ENCODE measurements at places on chromosomes 4 and X. TPM values are rescaled to one million over a fixed set of nuclear protein-coding genes. Genes with fewer than 3 reads are reported as not detected.

- no peaks in the 10 kb centered on the region for H3K27me3 ChIP-seq
- DNase-seq: no peak
- H3K4me1 ChIP-seq: no peaks in the 10 kb centered on the region
- no peak overlapping the region for H3K27ac ChIP-seq
These were observed 588.0 kb downstream of the CCSER1 start for GRCh38 chr4:90715242-90715641.

- no peak overlapping the region for H3K27ac ChIP-seq
- no peak overlapping the region for H3K4me3 ChIP-seq
- H3K36me3 ChIP-seq: no peaks in the 10 kb centered on the region
- DNase-seq: no peak
- no peaks in the 10 kb centered on the region for H3K27me3 ChIP-seq
These were observed 14.0 kb upstream of the TAPT1 start for GRCh38 chr4:16240300-16240699.

- H3K27ac ChIP-seq: no peak overlapping the region
- no peaks in the 10 kb centered on the region for H3K27me3 ChIP-seq
- no peak for DNase-seq
- no peak overlapping the region for H3K4me3 ChIP-seq
These were observed 124.2 kb upstream of the RBPJ start for GRCh38 chr4:26196567-26196966.

- peaks cover 29% of the 10 kb centered on the region for H3K4me1 ChIP-seq
- peak overlapping the region; percentile 29 for H3K4me3 ChIP-seq
- H3K36me3 ChIP-seq: no peaks in the 10 kb centered on the region
- DNase-seq: peak; percentile 9
- H3K27me3 ChIP-seq: no peaks in the 10 kb centered on the region
These were observed 959 bp upstream of the REST start for GRCh38 chr4:56906489-56907393.

GRCh38 chr4:41212616-41213203 is 1.6 kb downstream of the APBB2 start:
- H3K36me3 ChIP-seq: no peaks in the 10 kb centered on the region
- peak overlapping the region; percentile 85 for H3K4me3 ChIP-seq
- H3K4me1 ChIP-seq: peaks cover 47% of the 10 kb centered on the region
- DNase-seq: peak; percentile 61
- H3K27me3 ChIP-seq: no peaks in the 10 kb centered on the region

- H3K4me3 ChIP-seq: no peak overlapping the region
- H3K27me3 ChIP-seq: no peaks in the 10 kb centered on the region
- no peaks in the 10 kb centered on the region for H3K4me1 ChIP-seq
These were observed 192.1 kb downstream of the IDS start for GRCh38 chrX:149312988-149313387.

DNA sequence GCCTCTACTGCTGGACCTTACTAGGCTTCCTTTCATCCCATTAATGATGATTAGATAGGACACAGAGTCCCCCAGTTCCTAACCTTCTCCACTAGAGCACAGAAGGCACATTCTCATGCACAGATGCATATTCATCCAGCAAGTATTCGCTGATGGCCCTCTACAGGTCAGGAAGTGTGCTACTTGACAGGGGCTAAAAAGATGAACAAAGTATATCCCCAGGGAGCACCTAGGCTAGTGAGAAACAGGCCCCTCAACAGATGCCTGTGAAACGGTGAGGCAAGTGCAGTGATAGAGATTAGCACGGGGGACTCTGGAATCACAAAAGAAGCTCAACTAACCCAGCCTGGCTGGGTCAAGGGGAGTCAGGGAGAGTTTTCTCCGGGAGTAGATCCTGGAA is 95.8 kb downstream of the MGST2 start:
- no peak for DNase-seq
- H3K4me3 ChIP-seq: no peak overlapping the region
- no peaks in the 10 kb centered on the region for H3K27me3 ChIP-seq
- H3K4me1 ChIP-seq: peaks cover 39% of the 10 kb centered on the region
- H3K36me3 ChIP-seq: no peaks in the 10 kb centered on the region
- no peak overlapping the region for H3K27ac ChIP-seq

DNA sequence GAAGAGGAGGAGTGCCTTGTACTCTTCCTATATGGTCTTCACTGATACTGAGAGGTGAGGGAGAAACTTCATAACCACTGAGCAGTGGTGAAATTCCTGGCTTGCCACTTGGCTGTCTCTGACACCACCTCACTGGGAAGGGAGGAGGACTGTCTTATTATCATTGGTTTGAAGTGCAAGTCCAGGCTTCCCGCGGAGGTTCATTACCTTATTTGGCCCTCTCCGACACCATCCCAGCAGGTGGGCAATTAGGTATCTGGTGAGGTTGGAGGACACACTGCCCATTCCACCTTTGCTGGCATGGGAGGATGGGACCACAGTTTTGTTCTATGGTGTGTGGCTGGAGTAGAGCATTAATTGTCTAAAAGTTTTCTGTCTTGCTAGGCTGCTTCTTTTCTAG is 206.1 kb downstream of the LHFPL1 start:
- H3K27me3 ChIP-seq: no peaks in the 10 kb centered on the region
- no peak overlapping the region for H3K27ac ChIP-seq
- H3K4me3 ChIP-seq: no peak overlapping the region
- H3K4me1 ChIP-seq: no peaks in the 10 kb centered on the region
- H3K36me3 ChIP-seq: no peaks in the 10 kb centered on the region
- no peak for DNase-seq

GRCh38 chr4:81505004-81505598 is 33.4 kb upstream of the RASGEF1B start:
- H3K36me3 ChIP-seq: no peaks in the 10 kb centered on the region
- H3K27me3 ChIP-seq: no peaks in the 10 kb centered on the region
- no peak overlapping the region for H3K4me3 ChIP-seq
- H3K27ac ChIP-seq: no peak overlapping the region
- peak; percentile 32 for DNase-seq
- H3K4me1 ChIP-seq: peaks cover 9% of the 10 kb centered on the region

DNA sequence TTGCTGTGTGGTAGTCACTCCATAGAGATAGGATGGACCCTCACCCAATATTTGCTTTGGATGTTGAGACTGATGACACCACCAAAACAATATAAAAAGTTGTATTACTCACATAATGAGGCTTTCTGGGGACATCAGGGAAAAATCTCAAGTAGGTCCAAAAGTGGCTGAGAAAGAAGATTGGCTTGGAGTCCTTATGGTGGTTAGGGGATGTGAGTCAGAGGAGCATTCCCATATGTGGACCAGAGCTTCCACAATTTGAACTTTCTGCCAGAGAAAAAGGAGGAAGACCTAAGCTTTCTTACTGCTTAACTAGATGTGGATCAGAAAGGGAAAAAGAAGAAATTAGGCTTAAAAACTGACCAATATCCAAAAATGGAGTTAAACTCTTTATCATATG is 460.5 kb downstream of the SH3BGRL start:
- no peaks in the 10 kb centered on the region for H3K36me3 ChIP-seq
- no peaks in the 10 kb centered on the region for H3K4me1 ChIP-seq
- no peak for DNase-seq
- no peak overlapping the region for H3K27ac ChIP-seq

GRCh38 chrX:773292-774025 is 142.9 kb downstream of the SHOX start:
- H3K36me3 ChIP-seq: no peaks in the 10 kb centered on the region
- DNase-seq: no peak
- no peaks in the 10 kb centered on the region for H3K27me3 ChIP-seq
- H3K27ac ChIP-seq: no peak overlapping the region

GRCh38 chr4:2365913-2366210 is 52.6 kb downstream of the ZFYVE28 start:
- H3K27ac ChIP-seq: no peak overlapping the region
- H3K4me3 ChIP-seq: no peak overlapping the region
- H3K4me1 ChIP-seq: peaks cover 21% of the 10 kb centered on the region
- no peaks in the 10 kb centered on the region for H3K36me3 ChIP-seq

- H3K4me1 ChIP-seq: no peaks in the 10 kb centered on the region
- H3K4me3 ChIP-seq: no peak overlapping the region
- no peak overlapping the region for H3K27ac ChIP-seq
These were observed 10.7 kb upstream of the FBXL5 start for GRCh38 chr4:15665753-15666365.

DNA sequence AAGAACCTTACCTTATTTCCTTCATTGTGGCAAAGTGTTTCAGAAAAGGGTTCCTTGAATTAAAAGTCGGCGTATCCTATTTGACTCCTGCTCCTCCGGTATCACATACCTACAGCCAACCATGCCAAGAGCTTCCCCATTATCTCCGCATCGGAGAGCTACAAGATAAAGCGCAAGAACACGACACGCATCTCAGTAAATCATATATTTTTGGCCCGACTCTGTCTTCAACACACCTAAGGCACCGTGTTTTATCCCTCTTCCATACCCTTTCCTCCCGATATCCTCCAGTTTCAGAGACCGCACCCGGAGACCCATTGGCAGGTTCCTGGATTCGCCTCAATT is 497 bp upstream of the THAP9 start:
- peak overlapping the region; percentile 98 for H3K27ac ChIP-seq
- H3K36me3 ChIP-seq: peaks cover 4% of the 10 kb centered on the region
- H3K4me1 ChIP-seq: peaks cover 9% of the 10 kb centered on the region
- no peak for DNase-seq
- no peaks in the 10 kb centered on the region for H3K27me3 ChIP-seq

GRCh38 chr4:62209757-62210485 is 1009.8 kb downstream of the ADGRL3 start:
- H3K36me3 ChIP-seq: no peaks in the 10 kb centered on the region
- H3K4me3 ChIP-seq: no peak overlapping the region
- H3K4me1 ChIP-seq: no peaks in the 10 kb centered on the region
- no peak for DNase-seq
- no peaks in the 10 kb centered on the region for H3K27me3 ChIP-seq
- H3K27ac ChIP-seq: no peak overlapping the region

GRCh38 chr4:108813261-108813660 is 50.4 kb upstream of the ETNPPL start:
- H3K36me3 ChIP-seq: no peaks in the 10 kb centered on the region
- no peak overlapping the region for H3K27ac ChIP-seq
- H3K4me1 ChIP-seq: no peaks in the 10 kb centered on the region
- no peak overlapping the region for H3K4me3 ChIP-seq
- no peak for DNase-seq

DNA sequence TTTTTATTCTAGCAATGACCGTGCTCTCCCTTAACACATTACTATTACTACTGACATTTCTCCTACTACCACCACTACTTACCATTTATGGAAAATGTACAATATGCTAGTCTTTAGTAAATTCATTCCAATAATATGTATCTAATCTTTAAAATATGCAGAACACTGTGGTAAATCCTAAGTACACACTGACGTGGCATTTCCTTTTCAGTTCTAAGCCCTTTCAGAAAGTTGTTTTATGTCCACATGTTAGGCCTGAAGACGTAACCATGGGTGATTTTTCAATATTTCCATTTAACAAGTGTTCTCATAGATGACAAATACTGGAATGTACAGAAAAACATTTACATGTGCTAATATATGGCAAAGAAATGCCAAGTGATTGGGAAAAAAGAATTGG is 268.6 kb upstream of the SLIT2 start:
- H3K36me3 ChIP-seq: no peaks in the 10 kb centered on the region
- H3K27ac ChIP-seq: no peak overlapping the region
- H3K4me1 ChIP-seq: no peaks in the 10 kb centered on the region

DNA sequence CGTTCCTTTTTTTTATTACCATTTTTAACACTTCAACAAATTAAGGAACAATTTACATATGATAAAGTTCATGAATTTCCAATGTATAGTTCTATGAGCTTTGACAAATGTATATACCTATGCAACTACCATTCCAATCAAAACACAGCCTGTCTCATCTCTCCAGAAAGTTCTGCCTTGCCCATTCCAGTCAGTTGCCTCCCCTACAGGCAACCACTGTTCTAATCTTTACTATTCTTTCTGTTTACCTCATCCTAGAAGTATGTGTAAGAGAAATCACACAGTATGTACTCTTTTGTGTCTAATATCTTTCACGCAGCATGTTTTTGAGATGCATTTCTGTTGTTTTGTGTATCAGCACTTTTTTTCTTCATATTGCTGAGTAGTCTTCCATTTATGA is 224.9 kb downstream of the KIT start:
- no peak overlapping the region for H3K4me3 ChIP-seq
- H3K4me1 ChIP-seq: peaks cover 6% of the 10 kb centered on the region
- H3K27me3 ChIP-seq: no peaks in the 10 kb centered on the region

GRCh38 chrX:2373615-2374014 is 127.2 kb downstream of the DHRSX start:
- no peak for DNase-seq
- no peaks in the 10 kb centered on the region for H3K27me3 ChIP-seq
- H3K27ac ChIP-seq: no peak overlapping the region
- no peak overlapping the region for H3K4me3 ChIP-seq

GRCh38 chr4:87543835-87544461 is 14.8 kb upstream of the SPARCL1 start:
- H3K4me1 ChIP-seq: no peaks in the 10 kb centered on the region
- no peak overlapping the region for H3K27ac ChIP-seq
- H3K4me3 ChIP-seq: no peak overlapping the region
- no peaks in the 10 kb centered on the region for H3K36me3 ChIP-seq

DNA sequence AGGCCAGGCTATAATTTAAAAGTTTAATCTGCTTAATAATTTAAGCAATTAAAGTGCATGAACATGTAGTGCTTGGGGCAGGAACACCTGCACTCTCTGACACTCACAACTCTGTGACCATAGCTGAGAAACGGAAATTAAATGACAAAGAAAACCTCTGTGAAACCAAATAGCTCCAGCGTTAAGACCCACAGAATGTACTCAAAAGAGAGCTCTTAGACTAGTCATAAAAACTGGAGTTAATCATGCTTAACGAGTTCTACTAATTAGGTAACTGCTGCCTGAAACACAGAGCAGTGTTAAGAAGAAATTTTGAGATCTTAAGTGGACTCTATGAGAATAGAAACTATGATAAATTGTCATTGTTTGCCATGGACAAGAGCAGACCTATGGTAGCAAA is 174.4 kb upstream of the SPIN4 start:
- H3K36me3 ChIP-seq: no peaks in the 10 kb centered on the region
- H3K4me3 ChIP-seq: no peak overlapping the region
- no peaks in the 10 kb centered on the region for H3K4me1 ChIP-seq
- H3K27me3 ChIP-seq: no peaks in the 10 kb centered on the region
- DNase-seq: no peak

DNA sequence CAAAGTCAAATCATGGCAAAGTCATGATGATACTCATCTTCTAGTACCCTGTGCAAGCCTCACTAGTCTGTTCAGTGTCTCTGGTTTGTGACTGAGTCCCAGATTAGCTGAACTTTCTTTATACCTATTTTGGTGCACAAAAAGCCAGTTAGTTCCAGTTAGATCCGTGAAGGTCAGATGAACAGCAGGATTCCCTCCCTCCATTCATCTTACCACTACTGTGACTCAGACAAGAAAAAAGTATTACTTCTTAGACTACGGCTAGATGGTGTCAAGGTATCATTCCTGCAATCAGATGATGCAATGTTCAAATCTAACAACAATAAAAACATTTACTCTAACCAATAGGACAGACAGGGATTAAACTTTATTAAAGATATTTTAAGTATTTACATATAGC is 30.4 kb downstream of the ARHGEF6 start:
- no peak overlapping the region for H3K4me3 ChIP-seq
- H3K27me3 ChIP-seq: no peaks in the 10 kb centered on the region
- no peak overlapping the region for H3K27ac ChIP-seq

Gene VCX3A
- total RNA-seq: not detected

Gene ATP8A1
- total RNA-seq: 191 TPM

Gene CHRDL1
- 140 TPM for total RNA-seq

Gene WAS
- total RNA-seq: 4.8 TPM

Gene RPS6KA6
- 24.0 TPM for total RNA-seq

Gene ZIC3
- total RNA-seq: not detected

Gene P2RY4
- 1.6 TPM for total RNA-seq

Gene PDK3
- 15.2 TPM for total RNA-seq

Gene MAGEA1
- not detected for total RNA-seq

Gene EPGN
- not detected for total RNA-seq

Gene GLOD5
- total RNA-seq: 3.3 TPM

Gene PPBP
- not detected for total RNA-seq

Gene HS3ST1
- 16.9 TPM for total RNA-seq

Gene RTL5
- 6.6 TPM for total RNA-seq

Gene EDNRA
- 7.4 TPM for total RNA-seq

Gene XAGE1A
- total RNA-seq: not detected

Gene RBM10
- 30.8 TPM for total RNA-seq

Gene SNCA
- total RNA-seq: 12.4 TPM

Data from thyroid gland (tissue), 4 donors.